ENCODE measurements at places on chromosomes 12 and 14.

- H3K27ac ChIP-seq = no peak overlapping the region
- peaks cover 25% of the 10 kb centered on the region for H3K27me3 ChIP-seq
- H3K4me1 ChIP-seq = no peaks in the 10 kb centered on the region
These were observed 16.1 kb downstream of the CMKLR1 start for GRCh38 chr12:108322998-108323397.

- no peak for DNase-seq
- peak within 1 kb of the TSS; percentile 81 for H3K4me3 ChIP-seq
- no peak within 1 kb of the TSS for H3K27ac ChIP-seq
- H3K4me1 ChIP-seq = peaks cover 6% of the 10 kb centered on the region
- H3K36me3 ChIP-seq = peaks cover 18% of the 10 kb centered on the region
These were observed at the start of gene DTX3 for GRCh38 chr12:57604454-57604991. DTX3 (plus strand) TSS chr12:57604824; CDS start chr12:57606518, 1,694 bp downstream.

DNA sequence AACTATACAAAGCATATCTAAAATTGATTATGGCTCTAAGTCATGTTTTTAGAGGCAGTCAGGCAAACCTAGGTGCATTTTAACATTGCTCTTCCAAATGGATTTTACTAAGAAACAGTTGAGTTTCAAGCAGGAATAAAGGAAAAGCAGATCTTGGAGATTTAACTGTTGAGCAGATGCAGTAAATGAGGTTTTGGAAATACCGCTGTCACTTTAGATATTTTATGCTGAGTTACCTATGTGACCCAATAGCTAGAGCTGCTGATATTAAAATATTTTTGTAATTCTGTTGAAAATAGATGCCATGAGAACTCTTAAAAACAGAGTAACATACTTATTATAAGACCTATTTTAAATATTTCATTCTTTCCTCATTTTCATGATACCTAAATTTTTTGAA is 181.4 kb downstream of the SYT1 start:
- no peaks in the 10 kb centered on the region for H3K36me3 ChIP-seq
- no peak overlapping the region for H3K4me3 ChIP-seq
- no peak overlapping the region for H3K27ac ChIP-seq
- no peaks in the 10 kb centered on the region for H3K4me1 ChIP-seq
- no peak for DNase-seq

DNA sequence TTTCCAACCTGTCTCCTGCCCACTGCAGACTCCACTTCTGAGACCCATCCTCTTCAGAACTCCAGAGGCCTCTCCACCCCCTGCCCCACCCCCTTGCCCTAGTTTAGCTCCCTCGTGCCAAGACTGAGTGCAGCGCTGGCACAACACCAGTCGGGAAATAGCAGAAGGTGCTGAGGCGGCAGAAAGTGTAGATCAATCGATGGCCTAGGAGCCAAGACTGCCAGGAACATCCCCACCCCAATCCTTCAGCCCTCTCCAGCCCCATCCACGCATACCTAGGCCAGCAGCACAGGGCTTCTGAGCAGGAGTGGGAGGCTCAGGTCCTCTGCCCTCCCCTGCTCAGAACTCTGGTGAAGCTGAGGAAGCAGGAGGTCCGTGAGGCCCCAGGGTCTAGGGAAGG is 1.1 kb downstream of the CPNE6 start:
- H3K27me3 ChIP-seq = peaks cover 4% of the 10 kb centered on the region
- H3K27ac ChIP-seq = no peak overlapping the region
- H3K4me3 ChIP-seq = no peak overlapping the region
- H3K4me1 ChIP-seq = peaks cover 15% of the 10 kb centered on the region
- no peaks in the 10 kb centered on the region for H3K36me3 ChIP-seq
